Ovary (tissue), 10 donors: ENCODE measurements at places on chromosomes 11 and 22.

GRCh38 chr11:44506375-44507016 lies 59.0 kb upstream of the CD82 start:
- no peak for DNase-seq

GRCh38 chr22:31977141-31977841 lies 33.0 kb downstream of the YWHAH start:
- peak; percentile 71 for DNase-seq

DNA sequence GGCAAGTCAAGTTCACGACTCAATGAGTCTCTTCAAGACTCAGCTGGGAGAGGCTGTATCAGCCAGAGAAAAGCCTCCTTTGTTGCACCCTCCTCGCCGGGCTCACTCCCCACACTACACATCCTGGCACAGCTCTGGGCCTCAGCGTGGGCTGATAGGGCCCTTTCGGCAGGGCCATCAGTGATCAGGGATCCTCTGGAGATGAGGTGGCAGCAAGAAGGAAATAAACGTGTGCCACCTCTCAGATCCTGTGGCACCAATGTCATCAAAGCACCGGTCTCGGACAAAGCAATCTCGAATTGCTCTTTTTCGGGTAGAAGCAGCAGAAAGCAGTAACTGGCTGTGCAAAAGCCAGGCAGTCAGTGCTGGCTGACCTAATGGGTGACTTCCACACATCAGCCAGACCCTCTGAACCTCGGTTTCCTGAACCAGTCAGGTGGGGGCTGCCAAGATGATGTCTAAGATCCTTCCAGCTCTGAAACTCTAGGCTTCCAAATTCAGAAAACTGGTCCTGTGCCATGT lies 2.1 kb downstream of the EHD1 start:
- DNase-seq = no peak

DNA sequence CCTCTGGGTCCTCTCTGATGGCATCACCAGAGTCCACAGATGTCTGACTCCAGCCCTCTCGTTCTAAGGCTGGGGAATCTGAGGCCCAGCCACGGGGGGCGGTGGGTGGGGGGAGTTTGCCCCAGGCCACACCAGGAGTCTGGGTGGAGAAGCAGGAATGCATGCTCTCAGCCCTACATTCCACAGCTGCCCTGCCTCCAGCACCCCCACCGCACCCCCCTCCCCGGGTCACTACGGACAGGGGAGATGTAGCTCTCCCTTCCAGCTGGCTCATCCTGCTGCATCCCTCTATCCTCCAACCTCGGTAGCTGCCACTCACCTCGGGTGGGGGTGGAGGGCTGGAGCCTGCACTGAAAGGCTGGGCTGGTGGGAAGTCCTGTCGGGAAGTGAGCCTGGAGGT lies 2.3 kb upstream of the PVALB start:
- no peak for DNase-seq

GRCh38 chr11:30426781-30427180 lies 103.9 kb downstream of the ARL14EP start:
- no peak for DNase-seq

DNA sequence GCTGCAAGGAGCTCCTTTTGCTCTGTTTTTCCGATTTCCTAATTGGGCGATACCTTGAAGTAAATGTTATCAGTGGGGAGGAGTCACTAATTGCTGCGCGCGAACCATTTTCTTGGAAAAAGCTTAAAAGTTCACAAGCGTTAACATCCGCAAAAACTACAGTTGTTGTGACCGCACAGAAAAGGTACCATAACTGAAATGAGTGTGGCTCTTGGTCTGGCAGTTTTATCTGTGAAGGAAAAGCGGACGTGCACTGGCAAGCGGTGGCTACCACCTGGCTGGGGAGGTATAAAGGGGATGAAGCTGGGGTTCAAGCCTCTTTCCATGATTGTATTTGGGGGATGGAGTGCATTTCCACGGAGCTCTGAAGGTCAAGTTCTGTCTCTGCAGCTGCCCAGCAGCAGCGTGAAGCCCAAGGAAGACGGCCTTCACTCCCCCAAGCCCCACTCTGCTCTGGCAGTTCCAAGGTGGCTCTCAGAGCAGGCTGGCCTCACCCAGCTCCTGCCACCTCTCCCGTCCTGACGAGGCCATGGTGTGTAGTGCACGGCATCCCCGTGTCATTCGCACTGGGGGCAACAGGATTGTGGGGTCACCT lies 27.5 kb downstream of the MOV10L1 start:
- no peak for DNase-seq

GRCh38 chr11:8584511-8584910 lies 9.5 kb downstream of the STK33 start:
- no peak for DNase-seq

GRCh38 chr11:34056672-34057071 lies 5.1 kb downstream of the CAPRIN1 start:
- no peak for DNase-seq
